ENCODE measurements at places on chromosomes 4 and X.
A peak's percentile ranks its signal among the peaks of the same experiment; 100 is the strongest.

- no peak for DNase-seq
Observed at GRCh38 chr4:159506801-159507517, 404.1 kb downstream of the RAPGEF2 start.

DNA sequence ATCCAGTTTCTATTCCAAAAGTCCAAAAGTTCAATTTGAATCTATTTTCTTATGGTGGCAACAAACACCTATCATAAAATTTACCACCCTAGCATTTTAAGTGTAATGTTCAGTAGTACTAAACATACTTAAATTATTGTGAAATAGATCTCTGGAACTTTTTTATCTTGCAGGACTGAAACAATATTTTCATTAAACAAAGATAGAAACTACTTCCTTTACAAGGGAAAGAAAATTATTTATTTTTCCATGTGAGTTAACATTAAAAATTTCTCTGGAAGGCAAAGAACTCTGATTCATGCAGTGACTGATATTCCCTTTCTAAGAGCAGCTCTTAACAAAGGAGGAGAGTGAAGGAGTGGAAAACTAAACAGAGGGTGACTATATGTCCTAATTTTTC lies 40.2 kb downstream of the ADH7 start:
- DNase-seq = no peak

- no peak for DNase-seq
Observed at GRCh38 chr4:128379860-128380259, 92.2 kb upstream of the PGRMC2 start.

GRCh38 chrX:151359341-151359740 lies 37.7 kb upstream of the VMA21 start:
- no peak for DNase-seq

- DNase-seq = no peak
Observed at GRCh38 chr4:138034871-138035270, 207.3 kb downstream of the SLC7A11 start.

GRCh38 chr4:475962-476361 lies 23.0 kb downstream of the ZNF721 start:
- no peak for DNase-seq

DNA sequence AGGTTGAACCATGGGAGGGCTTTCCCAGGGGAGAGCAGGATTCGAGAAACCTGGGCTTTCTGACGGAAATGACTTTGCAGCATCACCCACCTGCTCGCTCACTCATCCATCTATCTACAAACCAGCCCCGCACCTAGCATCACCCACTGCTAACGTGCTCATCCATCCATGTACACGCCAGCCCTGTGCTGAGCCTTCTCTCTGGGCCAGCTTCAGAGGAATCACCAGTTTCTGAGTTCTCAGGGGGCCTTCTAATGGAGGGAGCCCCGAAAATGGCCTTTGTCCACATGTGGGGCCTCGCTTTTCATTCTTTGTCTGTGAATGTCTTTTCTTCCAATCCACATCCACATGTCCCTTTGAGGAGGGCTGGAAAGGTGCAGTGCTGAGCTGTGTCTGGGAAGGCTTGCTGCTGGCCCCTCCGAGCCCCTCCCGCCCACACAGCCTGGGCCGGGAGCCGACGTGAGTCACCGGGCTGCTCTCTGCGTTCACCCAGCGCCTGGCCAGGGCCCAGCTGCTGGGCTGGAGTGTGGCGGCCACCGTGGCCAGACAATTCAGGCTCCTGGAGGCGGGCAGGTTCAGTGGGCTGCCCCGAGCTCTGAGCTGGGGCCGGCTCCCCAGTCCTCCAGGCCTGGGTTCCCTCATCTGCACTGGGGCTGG lies 14.7 kb downstream of the SORCS2 start:
- DNase-seq = no peak

- no peak for DNase-seq
Observed at GRCh38 chrX:22056235-22056634, 24.1 kb downstream of the PHEX start.

GRCh38 chr4:186039697-186040096 lies 29.3 kb upstream of the TLR3 start:
- DNase-seq = no peak

DNA sequence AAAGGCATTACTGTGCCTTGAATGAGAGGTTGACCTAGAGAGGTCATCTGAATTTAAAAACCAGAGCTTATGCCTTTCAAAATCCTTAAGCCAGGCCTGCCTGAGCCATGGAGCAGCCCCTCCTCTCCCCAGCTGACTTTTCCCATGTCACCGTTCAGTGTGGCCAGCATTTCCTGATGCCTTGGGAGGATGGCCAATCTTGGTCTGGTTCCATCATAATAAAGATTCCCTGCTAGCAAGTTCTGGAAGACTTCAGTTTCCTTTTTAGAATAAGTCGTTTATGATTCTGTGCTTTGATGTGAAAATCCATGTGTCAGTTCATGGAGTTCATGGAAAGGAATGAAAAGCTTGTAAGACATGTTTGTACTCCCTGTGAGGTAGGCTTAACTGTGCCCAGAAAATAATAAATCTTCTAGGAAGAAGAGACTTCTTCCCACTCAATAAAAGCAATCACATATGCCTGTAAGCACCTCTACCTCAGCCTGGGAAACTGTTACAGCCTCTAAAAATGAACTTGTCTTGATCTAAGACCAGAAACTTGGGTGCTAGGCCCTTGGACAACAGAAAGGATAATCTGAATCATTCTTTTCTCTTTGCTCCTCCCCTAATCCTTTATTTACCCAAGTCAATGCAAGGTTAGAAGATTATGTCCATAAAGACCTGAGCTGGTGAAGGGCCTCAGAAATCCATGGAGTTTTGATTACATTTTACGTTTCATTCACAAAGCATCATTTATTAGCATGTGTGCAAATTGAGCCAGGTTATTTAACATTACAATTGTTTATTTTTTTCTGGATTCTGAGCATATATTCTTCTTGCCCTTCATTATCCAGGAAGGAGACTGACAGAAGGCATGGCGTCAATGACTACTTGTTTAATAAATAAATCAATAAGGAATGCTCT lies 84.0 kb upstream of the TBC1D9 start:
- no peak for DNase-seq

GRCh38 chr4:20251796-20252655 lies at the start of gene SLIT2:
Gene SLIT2, plus strand, starts transcription at chr4:20251905. Its CDS starts 1,911 bp downstream, at chr4:20253816.
- DNase-seq = peak; percentile 41

DNA sequence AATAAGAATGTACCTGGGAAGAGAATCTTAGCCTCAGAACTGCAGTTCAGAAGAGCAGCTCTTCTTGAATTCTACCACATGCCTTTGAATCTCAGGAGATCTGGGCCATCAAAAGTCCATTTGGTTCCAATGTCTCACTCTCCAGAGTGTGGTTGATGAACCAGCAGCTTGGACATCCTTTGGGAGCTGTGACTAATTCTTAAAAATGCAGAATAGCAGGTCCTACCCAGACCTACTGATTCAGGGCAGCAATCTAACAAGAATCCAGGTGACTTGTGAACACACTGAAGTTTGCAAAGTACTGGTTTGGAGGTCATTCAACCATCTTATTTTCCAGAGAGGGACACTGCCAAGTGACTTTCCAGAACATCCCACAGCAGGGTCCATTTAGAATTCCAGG lies 244.7 kb downstream of the PACRGL start:
- no peak for DNase-seq

- DNase-seq = no peak
Observed at GRCh38 chr4:51884606-51885005, 41.7 kb downstream of the DCUN1D4 start.

- no peak for DNase-seq
Observed at GRCh38 chrX:47802589-47802988, 34.1 kb upstream of the ZNF81 start.

GRCh38 chrX:48573690-48574269 lies 504 bp upstream of the RBM3 start:
- no peak for DNase-seq

DNA sequence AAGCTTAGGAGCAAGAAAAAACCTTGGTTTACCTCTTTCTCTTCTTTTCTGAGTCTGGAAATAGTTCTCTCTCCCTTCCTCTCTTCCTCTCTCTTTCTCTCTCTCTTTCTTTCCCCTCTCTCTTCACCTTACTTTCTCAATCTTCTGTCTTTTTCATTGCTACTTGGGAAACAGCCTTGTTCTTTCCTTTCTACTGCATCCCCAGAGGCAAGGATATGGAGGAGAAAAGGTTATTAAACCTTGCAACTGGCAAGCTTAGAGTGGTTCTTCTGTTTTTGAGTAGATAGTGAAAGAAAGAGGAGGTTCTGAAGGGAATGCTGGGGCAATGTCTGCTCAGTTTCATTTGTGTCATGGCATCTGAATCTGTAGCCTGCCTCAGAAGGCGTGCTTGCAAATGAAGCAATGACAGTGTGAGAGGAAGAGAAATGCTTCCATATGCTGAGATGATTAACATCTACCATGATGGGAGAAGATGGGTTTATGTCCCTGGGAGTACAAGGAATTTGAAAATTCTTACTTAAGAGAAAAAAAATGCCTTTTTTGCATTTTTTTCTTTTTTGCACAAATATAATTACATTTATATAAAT lies 190.6 kb downstream of the CEP135 start:
- no peak for DNase-seq

DNA sequence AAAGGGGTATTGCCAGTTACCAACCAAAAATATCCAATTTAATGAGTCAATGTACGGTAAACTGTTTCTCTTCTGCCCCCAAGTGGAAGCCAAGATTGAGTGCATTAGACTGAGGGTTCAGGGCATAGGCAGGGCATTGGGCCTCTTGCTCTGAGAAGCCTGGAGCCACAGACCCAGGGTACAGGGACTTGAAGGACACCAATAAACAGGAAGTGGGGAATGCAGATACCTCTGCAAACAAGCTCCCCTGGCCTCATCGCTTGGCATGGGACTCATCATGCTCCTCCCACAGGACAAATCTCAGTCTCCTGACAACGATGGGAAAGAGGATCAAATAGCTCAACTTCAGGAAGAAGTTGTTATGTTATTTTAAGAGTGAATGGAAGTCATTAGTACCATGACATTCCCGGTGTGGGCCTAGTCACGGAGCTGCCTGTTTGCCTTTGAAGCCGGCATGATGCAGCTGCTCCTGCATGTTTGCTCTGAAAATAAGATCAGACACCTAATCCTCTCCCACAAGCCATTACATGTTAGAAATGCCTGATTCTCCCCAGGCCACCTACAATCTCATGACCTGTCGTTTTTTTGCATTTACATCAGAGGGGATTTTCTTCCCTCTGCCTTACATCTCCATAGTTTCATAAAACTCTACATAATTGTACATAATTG lies 224.2 kb downstream of the RCHY1 start:
- DNase-seq = no peak

DNA sequence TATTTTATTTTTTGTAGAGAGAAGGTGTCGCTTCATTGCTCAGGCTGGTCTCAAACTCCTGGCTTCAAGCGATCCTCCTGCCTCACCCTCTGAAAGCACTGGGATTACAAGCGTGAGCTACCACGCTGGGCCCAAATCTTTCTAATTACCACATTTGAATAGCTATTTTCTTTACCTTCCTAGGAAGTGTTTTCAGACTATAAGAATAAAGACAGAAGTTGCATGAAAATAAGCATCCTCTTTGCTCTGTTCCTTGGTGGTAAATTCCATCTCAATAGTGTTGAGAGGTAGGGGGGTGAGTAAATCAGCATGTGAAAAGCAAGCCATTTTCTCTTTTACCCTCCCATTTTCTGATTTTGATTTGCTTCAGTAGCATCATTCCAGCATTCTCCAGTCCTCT lies 122.4 kb downstream of the LARP7 start:
- no peak for DNase-seq

DNA sequence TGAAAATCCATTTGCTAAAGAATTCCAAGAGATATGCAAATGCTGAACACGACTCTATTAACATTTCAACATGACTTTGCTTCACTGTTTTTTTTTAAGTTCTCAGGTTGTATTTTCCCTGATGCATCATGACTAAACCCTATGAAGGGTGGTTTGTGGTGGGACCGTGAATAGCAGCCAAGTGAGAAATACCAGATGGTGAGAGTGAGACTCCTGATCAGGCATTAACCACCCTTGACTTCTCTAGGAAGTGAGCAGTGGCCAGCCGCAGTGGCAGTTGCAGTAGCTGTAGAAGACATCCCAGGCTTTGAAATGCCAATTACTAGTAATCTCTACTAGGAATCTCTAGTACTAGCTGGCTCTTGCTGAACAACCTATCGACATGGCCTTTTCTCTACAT lies 383.4 kb downstream of the FAM133A start:
- DNase-seq = no peak

GRCh38 chrX:153814591-153815315 lies 15.6 kb downstream of the PDZD4 start:
- no peak for DNase-seq

DNA sequence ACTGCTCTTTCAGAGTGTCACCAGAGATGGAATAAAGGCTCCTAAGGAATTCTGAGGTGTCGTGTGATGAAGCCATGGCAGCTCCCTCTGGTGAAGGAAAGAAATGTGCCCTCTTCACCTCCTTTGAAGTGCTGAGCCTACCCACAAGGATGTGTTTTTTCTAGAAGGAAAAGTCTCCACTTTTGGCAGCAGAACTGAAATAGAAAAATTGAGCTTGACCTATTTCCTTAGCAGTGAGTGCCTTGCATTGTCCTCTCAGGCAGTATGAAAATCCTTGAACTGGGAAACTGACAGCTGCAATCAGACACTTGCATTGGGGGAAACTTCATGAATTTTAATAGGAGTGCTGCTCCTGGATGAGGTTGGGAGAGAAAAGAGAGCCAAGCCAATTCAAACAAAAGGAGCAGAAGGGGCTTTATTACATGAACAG lies 95.2 kb downstream of the DCLK2 start:
- no peak for DNase-seq

- DNase-seq = no peak
Observed at GRCh38 chr4:190020790-190021717, 6.0 kb downstream of the FRG2 start.

DNA sequence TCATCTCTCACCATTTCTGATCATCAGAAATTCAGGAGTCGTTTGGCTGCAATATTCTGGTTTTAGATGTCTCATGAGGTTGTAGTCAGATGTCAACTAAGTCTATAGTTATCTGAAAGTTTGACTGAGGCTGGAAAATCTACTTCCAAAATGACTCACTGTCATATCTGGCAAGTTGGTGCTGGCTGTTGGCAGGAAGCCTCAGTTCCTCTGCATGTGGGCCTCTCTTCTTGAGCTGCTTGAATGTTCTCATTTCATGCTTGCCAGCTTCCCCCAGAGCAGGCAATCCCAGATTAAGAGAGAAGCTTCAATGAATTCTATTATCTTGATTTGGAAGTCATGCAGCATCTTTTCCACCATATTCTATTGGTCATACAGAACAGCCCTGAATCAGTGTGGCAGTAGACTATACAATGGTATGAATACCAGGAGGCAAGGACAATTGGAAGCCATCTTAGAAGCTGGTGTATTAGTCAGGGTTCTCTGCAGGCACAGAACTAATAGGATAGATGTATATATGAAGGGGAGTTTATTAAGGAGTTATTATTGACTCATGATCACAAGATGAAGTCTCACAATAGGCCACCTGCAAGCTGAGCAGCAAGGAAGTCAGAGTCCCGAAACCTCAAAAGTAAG lies 46.8 kb upstream of the ELF2 start:
- peak; percentile 43 for DNase-seq

DNA sequence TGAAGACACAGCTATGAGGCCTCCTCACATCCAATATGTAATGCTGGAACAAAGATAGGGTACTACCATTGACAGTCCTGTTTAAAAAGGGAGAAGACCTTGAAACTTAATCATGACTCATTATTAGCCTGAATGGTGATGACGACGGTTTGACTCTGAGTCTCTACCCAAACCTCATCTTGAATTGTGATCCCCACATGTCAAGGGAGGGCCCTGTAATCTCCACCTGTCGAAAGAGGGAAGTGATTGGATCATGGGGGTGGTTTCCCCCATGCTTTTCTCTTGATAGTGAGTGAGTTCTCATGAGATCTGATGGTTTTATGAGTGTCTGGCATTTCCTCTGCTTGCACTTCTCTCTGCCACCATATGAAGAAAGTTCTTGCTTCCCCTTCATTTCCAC lies 395.3 kb upstream of the CPEB2 start:
- no peak for DNase-seq

- DNase-seq = no peak
Observed at GRCh38 chr4:121749225-121749624, 15.7 kb downstream of the SMIM43 start.

Data from activated CD8-positive, alpha-beta memory T cell treated with anti-CD3 and anti-CD28 coated beads, Interleukin-2, amount 10 ng/mL, durations not matched to agents 7 days and 5 days (primary cell).